Retina (tissue), 1 donor: ENCODE measurements at places on chromosomes 4 and X.

DNA sequence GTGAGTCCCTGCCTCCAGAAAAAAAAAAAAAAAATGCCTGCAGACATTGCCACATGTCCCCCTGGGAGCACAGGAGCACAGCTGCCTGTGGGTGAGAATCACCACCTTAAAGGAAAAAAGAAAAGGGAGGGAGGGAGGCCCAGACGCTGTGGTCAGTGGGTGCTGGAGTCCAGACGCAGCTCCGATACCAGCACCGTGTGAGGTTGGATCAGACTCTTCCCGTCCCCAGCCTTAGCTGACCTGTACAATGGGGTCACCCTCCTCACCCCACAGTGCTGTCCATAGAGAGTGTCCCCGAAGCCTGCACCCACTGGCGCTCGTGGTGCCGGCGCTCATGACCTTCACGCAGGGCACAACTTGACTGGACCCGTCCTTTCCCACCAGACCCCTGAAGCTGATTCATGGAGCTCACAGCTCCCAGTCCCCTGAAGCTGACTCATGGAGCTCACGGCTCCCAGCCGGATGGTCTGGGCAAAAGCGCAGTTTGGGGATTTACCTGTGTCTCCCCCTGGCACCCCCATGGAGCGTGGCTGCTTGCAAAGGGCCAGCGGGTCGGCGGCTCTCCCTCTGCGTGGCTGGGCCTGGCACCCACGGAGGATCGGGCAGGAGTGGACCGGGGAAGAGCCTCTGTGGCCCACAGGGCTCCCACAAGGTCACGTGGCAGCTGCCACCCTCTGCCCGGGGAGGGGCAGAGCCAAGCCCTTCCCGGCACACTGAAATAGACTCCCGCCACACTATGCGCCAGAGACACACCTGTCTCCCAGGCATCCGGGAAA is 31.4 kb downstream of the ABLIM2 start:
- no peak for DNase-seq

DNA sequence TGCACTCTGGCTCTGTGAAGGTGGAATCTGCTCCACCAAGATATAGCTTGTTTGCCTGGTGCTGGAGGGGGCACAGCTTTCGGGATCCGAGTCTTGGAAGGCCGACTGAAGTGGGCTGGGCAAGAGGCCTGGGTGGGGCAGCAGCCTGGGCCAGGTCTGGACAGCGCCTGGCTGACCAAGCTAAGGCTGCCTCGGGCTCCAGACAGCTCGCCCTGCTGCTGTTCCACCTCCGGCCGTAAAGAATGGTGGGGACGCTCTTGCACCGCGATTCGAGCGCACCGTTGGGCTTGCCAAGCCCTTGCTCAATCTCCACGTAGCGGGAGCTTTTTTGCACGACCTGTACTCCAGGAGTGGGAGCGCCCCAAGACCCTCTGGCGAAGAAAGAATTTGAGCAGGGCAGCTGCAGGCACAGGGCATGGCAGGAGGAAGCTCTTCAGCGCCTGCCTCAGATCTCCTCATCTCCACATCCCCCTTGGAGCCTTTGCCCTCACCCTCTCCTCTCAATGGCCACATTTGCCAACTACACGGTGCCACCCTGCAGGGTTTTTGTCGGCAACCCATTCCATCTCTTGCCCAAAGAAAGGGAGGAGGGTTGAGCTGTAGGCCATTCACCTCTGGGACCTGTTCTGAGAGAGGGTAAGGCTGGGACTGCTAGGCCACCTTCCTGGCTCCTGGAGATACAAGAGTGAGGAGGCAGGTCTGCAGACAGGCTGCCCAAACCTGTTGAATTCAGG is 18.9 kb downstream of the CNGA2 start:
- DNase-seq, result peak; percentile 80

- DNase-seq, result peak; percentile 23
Measured at GRCh38 chr4:99024481-99025275, 29.2 kb downstream of the METAP1 start.

- DNase-seq, result peak; percentile 28
Measured at GRCh38 chr4:13325744-13326143, 158.4 kb downstream of the RAB28 start.

DNA sequence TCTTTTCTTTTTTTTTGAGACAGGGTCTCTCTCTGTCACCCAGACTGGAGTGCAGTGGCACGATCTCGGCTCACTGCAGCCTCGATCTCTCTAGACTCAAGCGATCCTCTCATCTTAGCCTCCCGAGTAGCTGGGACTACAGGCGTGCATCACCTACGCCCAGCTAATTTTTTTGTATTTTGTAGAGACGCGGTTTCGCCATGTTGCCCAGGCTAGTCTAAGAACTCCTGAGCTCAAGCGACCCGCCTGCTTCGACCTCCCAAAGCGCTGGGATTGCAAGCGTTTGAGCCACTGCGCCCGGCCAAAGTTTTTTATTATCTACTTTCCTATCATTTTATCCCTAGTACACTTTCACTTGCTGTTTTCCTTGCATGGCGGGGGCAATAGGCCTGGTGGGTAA is 1.4 kb downstream of the UBA6 start:
- DNase-seq, result no peak

DNA sequence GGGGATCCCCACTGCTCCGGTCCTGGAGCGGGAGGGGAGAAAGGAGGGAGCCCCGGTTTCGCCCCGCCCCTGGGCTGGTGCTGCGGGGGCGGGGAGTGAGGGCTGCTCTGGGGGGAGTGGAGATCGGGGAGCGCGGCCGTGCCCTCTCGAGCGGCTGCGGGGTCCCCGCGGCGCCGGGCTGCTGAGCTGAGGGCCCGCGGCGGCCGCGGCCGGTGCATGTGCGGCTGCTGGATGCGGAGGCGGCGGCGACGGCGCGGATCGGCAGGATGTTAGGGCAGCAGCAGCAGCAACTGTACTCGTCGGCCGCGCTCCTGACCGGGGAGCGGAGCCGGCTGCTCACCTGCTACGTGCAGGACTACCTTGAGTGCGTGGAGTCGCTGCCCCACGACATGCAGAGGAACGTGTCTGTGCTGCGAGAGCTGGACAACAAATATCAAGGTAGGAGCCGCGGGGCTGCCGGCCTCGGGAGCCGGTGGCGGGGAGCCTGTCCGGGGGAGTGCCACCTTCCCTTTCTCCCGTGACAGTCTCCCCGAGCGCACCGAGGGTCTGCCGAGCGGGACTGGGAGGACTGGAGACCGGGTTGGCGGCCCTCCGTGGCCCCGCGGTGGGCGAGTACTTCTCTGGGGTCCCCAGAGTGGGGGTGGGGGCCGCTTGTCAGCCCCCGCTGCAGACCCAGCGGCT is at the start of gene ING2:
TSS of gene ING2 (plus strand) at position 129 of the 681 bp plus-strand sequence. CDS start at position 267, 138 bp downstream.
- peak; percentile 89 for DNase-seq

DNA sequence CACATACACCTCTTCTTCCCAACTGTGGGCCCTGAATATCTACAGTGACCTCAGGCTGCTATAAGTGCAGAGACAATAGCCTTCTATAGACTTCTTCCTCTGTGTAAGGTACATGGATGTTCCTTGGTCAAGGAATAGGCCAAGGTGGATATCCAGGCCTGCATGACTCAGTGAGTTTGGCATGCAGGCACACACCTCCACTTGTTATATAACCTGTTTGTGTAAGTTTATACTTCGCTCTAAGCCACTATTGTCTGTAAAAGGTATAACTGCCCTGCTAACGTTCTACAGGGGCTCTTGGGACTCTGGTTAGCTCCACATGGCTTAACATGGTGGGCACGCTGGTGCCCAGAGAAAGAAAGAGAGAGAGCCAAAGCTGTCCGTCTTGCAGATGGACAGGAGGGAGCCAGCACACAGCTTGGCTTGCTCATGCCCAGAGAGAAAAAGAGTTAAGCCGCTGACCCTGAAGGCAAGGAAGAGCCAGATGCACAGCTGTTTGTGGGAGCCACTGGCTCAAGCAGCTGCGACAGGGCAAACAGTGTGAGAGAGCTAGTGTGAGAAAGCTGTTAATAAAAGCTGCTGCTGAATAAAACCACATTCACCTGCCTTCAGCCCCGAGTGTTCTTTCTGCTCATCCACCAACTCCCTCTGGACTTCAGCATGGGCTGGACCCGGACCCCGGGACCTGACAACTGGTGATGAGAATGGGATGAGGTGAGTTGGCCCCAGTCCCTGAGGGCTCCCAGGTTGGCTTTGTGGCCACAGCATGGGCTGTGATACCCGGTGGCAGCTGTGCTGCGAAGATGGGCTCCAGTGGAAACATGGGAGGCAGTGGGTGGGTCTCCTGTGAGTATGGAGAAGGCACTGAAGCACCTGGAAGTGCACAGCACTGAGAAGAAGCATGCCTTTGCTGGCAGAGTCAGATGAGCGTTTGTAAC is 44.5 kb upstream of the ZBTB33 start:
- DNase-seq, result no peak

DNA sequence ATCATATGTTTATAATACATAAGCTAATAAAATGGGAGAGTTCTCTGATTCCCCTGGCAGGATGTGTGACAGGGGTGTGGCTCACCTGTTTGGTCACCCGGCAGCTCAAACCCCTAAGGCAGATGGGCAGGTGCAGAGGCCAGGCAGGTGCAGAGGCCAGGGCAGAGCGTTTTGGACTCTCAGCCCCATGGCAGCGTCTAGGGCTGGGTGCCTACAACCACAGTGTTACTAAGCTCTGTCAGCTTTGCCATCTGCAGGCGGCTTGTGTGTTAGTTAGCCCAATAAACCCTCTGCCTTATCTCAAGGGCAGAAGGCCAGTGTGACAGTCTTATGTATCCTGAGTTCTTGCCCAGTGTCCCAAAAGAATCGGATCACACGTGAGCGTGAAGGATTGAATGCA is 54.0 kb upstream of the UGT2B15 start:
- DNase-seq, result no peak

DNA sequence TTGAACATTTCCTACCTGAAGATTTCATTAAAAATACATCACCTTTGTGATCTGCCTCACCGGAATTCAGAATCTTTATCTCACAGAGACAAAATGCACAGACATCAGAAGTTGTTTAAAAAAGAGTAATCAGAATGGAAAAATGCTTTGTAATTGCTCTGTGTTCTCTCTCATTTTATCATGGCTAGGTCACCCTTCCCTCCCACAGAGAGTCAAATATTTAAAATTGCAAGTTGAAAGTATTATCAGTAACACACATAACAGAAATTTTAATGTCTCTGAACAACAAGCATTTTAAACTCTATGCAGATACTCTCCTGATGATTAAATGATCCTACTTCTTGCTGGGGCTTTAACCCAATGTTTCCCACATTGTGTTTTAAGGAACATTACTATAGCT is 362.0 kb downstream of the CBLL2 start:
- no peak for DNase-seq

- DNase-seq, result no peak
Measured at GRCh38 chr4:125420526-125420925, 105.8 kb downstream of the FAT4 start.

DNA sequence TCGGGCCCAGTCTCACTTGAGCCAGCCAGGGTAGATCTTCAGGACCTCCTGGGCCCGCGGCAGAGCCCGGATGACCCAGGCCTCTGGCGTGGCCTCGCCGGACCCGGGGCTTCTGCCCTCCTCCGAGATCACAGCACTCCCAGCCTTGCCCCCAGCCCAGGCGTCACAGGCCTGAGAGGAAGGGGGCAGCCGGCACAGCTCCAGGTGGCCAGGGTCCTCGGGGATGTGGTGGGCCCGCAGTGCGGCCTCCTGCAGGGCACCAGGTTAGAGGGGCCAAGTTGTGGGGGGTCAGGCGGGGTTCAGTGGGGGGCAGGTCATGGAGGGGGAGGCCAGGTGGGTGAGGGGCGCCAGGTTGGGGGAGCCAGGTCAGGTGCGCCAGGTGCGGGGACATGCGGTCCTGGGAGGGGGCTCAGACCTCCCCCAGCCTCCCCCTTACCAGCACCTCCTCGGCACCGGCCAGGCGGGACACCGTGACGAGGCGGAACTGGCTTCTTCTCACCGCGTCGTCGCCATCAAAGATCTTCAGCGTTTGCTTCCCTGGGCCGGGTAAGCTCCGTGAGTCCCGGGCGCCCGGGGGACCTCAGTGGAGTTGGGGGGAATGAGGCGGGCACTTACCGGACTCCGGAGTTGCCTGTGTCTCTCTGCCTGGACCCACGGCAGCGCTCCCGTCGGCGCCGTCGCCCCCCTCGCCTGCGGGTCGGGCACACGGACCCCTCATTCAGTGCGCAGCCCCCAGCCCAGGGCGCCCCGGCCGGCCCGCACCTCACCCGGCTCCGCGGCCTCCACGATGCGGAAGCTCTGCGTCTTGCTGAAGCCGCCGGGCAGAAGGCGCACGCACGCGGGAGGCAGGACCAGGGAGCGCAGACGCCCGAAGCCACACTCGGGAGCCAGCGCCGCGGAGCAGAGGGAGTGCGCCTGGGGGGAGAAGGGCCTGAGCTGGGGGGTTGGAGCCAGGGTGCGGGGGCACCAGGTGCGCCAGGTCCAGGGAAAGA is 6.0 kb downstream of the DGKQ start:
- peak; percentile 48 for DNase-seq

DNA sequence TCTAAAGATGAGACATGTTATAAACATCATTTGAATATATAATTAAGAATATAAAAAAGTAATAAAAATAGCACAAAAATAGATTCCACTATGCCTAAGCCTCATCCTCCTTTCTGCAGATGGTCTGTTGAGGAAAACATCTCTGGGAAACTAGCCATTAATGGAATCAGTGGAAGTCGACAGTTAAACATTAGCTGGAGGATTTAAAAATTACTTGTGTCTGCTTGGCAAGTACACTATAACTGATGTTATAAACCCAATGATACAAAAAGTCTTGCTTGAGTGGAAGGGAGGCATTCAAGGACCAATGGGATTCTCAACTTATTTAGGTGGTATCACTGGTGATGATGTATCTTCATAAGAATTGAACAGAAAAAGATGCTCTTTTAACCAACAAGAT is 1598.3 kb downstream of the PCDH18 start:
- no peak for DNase-seq

DNA sequence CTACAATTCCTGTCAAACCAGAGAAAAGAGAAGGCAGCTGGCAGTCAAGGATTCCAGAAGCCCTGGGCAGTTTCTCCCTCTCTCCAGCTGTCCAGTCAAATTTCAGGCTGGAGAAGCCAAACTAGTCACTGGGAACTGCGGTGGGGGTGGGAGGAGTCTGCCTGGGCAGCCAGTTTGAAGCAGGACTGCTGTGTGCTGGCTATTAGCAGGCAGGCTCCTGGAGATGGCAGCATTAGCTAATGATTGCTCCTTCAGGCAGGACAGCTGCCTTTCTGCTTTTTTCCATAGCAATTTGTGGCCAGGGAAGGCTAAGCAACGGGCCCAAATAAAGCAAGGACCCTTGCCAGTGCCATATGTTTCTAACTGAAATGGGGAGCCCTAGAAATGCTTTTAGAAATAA is 44.7 kb upstream of the FGF13 start:
- peak; percentile 45 for DNase-seq
